NCI-H2107 (cell line): ENCODE measurements at places on chromosomes 4 and X.

- no peak for DNase-seq
Observed at GRCh38 chr4:113740857-113741379, 20.6 kb downstream of the CAMK2D start.

DNA sequence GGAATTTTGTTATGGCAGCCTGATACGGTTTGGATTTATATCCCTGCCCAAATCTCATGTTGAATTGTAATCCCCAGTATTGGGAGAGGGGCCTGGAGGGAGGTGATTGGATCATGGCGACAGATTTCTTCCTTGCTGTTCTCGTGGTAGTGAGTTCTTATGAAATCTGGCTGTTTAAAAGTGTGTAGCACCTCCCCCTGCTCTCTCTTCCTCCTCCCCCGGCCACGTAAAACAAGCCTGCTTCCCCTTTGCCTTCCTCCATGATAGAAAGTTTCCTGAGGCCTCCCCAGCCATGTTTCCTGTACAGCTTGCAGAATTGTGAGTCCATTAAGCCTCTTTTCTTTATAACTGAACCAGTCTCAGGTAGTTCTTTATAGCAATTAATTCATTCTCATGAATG lies 37.9 kb downstream of the SUPT20HL2 start:
- DNase-seq, result no peak

- DNase-seq, result no peak
Observed at GRCh38 chrX:23251043-23251442, 83.6 kb upstream of the PTCHD1 start.

- no peak for DNase-seq
Observed at GRCh38 chr4:33940281-33940680, 2304.0 kb downstream of the ARAP2 start.

DNA sequence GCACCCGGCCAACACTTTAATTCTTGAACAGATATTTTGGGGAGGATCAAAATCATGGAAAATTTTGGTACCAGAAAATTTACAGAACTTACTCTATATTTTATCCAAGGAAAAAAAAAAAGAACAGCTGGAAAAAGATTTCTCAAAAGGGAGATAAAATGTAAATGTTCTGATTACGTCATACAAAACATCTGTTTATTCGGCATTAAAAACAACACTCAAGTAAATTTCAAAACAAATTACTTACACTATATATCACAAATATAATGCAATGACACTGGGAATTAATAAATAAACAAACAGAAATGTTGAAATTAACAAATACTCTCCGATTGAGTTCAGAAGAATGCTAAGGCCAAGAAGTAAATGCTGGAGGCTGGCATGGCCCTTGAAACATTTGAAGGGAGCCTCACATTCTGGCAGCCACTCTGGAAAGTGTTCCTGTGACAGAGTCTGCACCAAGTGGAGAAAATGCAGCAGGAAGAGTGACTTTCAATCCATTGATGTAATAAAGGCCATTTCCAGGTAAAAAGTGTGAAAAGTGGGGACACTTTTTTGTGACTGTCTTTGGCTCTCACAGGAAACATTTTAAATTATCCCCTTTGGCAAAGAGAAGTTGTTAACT lies 486.0 kb upstream of the CTSO start:
- DNase-seq, result no peak

DNA sequence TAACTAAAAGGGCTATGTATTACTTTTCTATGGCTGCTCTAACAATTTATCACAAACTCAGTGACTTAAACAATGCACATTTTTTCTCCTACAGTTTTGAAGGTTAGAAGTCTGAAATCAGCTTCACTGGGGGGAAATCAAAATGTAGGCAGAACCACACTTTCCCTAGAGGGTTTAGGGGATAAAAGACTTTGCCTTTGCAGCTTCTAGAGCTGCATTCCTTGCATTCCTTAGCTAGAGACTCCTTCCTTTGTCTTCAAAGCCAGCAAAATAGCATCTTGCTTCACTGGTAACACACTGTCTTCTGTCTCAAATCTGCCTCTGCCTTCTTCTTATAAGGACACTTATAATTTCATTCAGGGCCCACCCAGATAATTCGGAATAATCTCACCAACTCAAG lies 152.4 kb upstream of the SPIN4 start:
- no peak for DNase-seq

- no peak for DNase-seq
Observed at GRCh38 chr4:130591091-130591490, 1495.1 kb downstream of the C4orf33 start.

- DNase-seq, result no peak
Observed at GRCh38 chrX:111511477-111511876, at the start of gene SERTM2. SERTM2 (plus strand) TSS chrX:111511645; CDS start chrX:111518858, 7,213 bp downstream.

GRCh38 chr4:5772528-5773270 lies 61.7 kb downstream of the EVC start:
- DNase-seq, result no peak

GRCh38 chr4:87967193-87967592 lies 8.3 kb upstream of the SPP1 start:
- DNase-seq, result no peak

DNA sequence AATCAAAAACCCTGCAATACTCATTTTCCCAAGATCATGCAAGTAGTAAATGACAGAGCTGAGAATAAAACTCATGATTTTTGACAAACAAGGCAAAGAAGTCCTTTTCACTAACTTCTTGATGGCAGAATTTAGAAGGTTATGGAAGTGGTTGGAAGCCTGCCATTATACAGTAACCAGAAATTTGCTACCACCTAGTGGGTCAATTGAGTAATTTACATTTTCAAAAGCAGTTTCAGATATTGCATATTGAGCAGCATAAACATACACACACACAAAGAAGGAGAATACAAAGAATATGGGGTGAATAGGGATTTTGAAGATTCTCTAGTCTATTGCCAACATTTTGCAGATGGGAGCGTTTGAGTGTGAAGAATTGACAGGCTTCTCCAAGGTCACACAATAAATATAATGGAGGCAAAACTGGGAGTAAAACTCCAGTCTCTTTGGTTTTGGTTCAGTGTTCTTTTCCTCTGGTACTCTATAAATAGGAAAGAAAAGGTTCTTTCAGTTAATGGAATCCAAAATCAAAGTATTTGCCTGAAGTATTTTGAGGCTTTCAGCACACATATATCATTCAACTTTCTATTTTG lies 70.2 kb downstream of the GC start:
- DNase-seq, result peak; percentile 6

DNA sequence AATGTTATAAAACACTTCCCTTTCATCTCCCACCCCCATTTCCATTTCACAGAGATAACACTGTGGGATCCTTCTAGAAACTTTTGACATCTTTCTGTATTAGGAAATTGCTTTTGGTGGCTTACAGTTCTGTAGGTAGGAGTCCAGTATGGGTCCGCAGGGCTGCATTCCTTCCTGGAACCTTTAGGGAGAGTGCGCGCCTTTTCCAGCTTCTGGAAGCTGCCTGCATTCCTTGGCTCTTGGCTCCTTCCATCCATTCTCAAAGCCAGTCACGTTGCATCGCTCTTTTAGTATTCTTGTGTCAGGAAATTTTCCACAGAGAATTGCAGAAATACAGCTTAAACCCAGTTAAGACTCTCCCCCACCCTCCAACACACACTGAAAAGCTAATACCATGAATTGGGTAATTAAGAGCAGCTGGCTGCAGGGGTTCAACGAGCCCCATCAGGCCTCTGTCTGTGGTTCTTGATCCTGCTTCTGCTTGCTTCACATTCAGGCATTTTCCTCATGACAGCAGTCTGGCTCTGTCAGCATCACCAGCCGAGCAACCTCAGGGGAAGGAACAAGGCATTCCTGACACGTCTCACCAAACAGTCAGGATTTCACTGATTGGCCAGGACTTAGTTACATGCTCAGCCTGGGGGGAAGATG lies 48.8 kb downstream of the SEPTIN11 start:
- DNase-seq, result no peak

DNA sequence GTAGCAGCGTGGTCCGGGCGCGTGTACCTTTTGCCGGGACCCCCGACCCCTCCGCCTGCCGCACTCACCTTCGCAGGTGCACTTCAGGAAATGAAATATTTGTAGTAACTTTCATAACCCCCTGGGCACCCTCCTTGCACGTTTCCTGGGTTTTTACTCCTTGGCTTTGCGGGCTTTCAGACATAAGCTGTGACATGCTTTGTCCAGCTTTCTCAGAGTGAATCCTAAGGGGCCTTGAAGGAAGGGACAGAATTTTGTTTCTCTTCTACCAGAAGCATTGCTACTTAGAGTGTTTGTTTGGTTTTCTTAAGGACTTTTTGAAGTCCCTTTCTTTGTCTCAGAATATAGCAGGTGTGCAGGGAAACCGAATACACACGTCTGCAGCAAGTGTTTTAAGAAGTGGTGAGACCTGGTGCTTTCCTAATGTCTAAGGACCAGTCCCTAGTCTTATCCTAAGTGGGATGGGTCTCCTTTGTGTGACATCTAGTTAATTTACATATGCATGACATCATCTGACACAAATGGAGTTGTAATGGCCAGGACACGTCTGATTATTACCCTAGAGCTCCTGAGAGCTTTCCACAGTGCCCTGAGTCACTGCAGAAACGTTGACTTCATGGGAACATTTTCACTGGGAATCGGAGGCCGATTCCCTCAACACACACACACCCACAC lies 1.3 kb downstream of the FAM149A start:
- DNase-seq, result no peak

- no peak for DNase-seq
Observed at GRCh38 chrX:8607326-8607725, 124.6 kb downstream of the ANOS1 start.

DNA sequence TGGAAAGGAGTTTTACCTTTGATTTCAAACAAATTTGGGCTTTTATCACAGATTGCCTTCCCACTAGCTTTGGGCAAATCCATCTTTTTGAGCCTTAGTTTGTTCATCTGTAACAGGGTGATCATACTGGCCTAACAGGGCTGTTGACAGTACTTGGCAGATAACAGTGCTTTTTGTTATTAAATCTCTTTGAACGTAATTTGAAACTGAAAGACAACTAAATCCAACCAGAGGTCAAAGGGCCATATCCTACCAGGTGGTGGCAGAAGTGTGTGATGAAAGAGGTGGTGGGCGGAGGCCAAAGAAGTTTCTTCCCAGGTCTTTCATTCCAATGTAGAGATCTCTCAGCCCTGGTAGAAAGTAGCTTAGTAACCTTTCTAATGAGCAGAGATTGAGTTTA lies 35.2 kb upstream of the TADA2B start:
- no peak for DNase-seq

DNA sequence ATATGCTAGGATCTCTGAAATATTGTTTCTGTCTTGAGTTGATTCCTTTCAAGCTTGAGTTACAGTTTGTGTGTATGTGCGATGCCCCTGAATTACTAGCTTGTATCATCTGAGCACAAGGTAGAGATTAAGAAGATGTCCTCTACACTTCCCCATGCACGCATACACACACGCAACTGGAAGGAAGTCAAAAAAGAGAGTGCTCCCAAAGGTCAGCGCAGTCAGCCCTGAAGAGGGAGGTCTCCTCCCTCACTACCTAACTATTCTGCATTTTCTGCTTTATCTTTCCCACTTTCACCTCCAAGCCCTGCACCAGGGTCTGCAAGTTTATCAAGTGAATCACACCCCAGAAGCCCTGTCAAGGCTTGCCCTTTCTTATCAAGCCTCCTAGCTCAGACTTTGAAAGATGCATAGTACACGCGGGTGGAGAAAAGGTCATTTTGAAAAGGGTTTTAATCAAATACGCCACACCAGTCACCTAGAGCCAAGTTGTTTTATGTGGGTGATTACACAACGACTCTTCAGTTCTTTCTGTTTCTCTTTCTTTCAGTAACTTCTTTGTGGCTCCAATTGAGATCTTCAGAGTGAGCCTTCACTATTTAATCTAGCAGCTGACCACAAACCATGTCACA lies 127.7 kb downstream of the ASB9 start:
- no peak for DNase-seq
